ENCODE measurements at places on chromosomes 1 and 21. TPM values are rescaled to one million over a fixed set of nuclear protein-coding genes. Genes with fewer than 3 reads are reported as not detected.

Gene ASAP3
- total RNA-seq: 19.9 TPM

Gene LEMD1
- not detected for total RNA-seq

Gene ADAMTS5
- 4.5 TPM for total RNA-seq

Gene ACBD6
- 47.2 TPM for total RNA-seq

Gene C8B
- not detected for total RNA-seq

Gene CLDN17
- not detected for total RNA-seq

Gene TSPEAR
- total RNA-seq: not detected

Gene MAN1A2
- total RNA-seq: 79.3 TPM

Data from smooth muscle cell of the umbilical artery (primary cell).